Stimulated activated naive B cell treated with anti-CD40 and anti-IgM and Interleukin-4, amounts not matched to agents 10 μg/mL and 1 μg/mL and 100 μg/mL, for 72 hours (primary cell): ENCODE measurements at places on chromosomes 3 and 15.

DNA sequence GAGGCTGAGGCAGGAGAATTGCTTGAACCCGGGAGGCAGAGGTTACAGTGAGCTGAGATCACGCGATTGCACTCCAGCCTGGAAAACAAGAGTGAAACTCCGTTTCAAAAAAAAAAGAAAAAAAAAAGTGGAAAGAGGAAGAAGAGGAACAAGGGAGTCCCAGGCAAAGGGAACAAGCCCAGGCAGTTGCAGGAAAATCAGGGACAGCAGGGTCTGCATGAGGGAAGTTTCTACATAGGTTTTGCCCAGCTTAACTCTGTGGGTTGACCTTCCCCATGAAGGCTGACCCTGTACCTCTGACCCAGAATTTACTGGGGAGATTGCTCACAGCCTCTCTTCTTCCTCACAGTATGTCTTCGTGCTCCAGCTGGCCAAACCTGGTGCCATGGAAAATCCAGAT is 12.3 kb downstream of the RBP1 start:
- no peak for DNase-seq

- no peak for DNase-seq
Measured at GRCh38 chr3:163266731-163267130, 1770.1 kb downstream of the OTOL1 start.

DNA sequence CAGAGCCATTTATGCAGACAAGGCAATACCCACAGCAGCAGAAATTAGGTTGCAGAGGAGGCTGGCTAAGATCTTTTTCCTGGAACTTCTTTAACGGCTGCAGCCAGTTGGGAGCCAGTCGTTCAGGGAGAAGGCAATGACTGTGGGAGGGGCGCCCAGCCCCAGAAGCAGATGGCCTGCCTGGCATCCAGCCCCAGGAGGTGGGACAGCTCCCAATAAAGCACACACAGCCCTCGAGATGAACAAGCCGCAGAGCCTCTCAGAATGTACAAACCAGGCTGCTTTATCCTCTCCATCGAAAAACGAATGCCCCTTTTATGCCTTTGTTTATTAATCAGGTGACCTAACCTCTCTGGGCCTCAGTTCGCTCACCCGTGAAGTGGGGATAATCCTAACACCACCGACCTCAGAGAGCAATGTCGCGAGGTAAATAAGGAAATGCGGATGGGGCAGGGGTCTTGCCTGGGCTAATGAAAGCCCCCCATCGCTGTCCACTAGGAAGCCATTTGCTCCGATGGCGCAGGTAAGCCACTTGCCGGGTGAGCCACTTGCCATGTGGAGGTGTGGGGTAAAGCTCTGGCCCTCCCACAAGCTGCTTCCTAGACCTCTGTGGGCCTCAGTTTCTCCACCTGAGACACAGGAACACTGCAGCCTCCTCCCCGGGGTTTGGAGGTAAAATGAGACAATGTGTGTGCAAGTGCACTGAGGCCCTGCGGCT is 35.8 kb downstream of the MGLL start:
- DNase-seq: no peak

DNA sequence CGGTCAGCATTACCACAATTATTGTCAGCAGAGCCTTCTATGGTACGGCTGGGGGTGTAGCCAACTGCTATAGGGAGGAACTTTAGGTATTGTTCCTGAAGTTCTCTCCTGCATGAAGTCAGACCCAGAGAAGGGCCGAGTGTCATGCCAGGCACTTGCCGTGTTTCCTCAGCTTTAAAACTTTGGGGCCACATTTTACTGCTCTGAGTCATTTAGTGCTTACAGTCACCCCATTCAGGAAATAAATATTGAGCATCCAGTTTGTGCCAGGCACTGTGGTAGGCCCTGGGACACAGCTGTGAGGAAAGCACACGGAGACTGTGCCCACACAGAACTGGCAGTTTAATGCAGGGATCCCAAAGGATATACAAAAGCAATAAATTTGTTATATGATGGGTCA is 54.5 kb upstream of the APEH start:
- DNase-seq: no peak

DNA sequence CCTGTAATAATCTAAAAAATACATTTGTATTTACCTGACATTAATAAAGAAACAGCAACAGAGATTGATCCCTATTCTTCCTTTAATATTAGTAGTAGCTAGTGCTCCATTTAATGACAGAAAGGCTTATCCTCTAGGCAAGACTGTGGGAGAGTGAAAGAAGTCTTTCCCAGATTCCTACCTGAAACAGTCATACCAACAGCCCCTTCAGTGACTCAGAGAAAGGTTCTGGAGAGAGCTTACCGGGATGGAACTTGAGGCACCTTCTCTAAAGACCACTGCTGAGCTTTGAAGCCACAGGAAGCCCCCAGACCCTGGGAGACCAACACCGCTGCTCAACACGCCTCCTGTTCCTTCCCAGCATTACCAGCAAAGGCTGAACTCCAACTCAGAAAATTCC is 66.9 kb upstream of the FGF12 start:
- no peak for DNase-seq

GRCh38 chr15:76139368-76140073 is 79.7 kb downstream of the TMEM266 start:
- DNase-seq: peak; percentile 65

DNA sequence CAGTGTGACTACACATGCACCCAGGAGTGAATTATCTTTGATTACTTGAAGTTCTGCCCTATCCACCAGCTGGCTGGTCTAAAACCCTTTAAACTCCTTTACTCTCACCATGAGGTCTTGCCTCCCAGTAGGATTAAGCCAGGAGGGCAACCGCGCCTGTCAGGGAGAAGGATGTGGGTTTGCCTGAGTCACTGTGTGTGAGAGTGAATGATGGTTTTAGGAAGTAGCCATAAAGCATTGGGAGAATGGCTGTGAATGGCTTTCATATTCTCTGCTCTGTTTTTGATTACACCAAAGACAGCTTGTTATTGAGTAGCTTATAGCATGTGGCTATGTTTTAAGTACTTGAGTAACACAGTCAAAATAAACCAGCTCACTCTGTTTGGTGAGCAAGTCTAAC is 637.7 kb upstream of the TBL1XR1 start:
- DNase-seq: no peak
